Left renal pelvis (tissue), 4 donors: ENCODE measurements at places on chromosomes 7 and 10. TPM values are rescaled to one million over a fixed set of nuclear protein-coding genes. Genes with fewer than 3 reads are reported as not detected.

GRCh38 chr7:43351683-43352082 lies 231.2 kb upstream of the STK17A start:
- DNase-seq = no peak

LIPJ gene
- polyA plus RNA-seq = 0.43 TPM

DNA sequence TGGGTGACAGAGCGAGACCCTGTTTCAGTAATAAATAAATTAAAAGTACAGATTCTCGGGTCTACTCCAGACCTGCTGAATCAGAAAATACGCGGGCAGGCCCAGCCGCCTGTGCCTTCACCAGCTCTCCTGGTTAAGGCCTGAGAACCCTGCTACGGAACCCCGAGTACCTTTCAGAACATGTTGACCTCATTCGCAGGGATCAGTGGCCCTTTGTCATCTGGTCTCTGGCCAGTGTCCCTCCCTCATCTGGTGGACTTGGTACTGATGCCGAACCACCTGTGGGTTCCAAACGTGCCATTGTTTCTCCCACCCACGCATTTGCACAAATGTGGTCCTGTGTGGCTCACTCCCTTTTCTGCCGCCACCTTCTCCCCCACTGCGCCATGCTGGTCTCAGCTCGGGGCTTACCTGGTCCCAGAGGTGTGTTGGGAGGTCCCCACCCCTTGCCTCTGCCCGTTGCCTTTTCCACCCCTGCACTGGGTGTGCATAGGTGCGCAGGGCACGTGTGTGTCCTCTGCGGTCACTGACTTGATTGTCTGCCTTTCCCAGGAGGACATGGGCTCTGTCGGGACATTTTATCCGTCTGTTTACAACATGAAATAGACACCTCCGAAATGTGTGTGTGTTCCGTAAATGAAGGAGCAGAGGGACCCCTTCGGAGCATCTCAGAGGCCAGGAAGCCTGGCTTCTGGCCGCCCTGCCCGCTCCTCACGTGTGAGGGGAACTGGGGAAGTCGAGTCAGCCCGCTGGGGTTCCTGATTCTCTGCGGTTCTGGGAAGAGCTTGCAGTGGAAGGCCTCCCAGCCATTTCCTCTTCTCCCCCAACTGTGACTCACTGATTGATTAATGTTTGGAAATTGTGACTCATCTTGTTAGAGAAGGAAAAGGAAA lies 135.2 kb downstream of the CUX1 start:
- no peak for DNase-seq

DNA sequence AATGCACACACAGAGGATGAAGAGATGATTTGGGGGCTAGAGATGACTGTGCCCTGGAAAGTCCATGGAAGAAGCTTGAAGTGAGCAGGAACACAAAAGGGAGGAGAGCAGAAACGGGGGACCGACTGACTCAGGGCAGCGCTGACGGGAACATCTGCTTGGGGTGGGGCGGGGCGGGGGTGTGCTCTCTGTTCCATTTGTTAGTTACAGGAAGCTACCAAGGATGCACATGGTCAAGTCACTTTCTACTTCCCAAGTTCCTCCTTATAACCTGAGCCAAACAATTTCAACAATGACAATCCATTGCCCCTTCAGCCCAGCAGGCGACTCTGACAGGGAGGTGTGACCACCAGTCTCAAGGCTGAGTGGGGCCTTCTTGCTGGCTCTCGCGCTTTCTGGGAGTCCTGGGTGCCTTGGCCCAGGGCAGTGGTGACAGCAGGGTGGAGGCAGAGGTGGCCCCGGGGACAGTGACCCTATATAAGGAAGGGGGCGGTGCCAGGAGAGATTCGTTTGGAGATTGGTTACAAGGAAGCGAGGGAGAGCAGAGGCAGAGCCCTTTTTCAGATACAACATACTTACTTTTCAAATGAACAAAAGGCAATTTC lies 39.6 kb downstream of the CLEC2L start:
- DNase-seq = no peak

- no peak for DNase-seq
Measured at GRCh38 chr10:131891196-131891928, 9.4 kb upstream of the PPP2R2D start.

HTR5A gene
- not detected for polyA plus RNA-seq

GPR26 gene
- polyA plus RNA-seq = not detected

RHOBTB1 gene
- 71.0 TPM for polyA plus RNA-seq

ARPC1A gene
- polyA plus RNA-seq = 108 TPM

GRCh38 chr10:97701438-97702069 lies 12.0 kb upstream of the MARVELD1 start:
- no peak for DNase-seq

DNA sequence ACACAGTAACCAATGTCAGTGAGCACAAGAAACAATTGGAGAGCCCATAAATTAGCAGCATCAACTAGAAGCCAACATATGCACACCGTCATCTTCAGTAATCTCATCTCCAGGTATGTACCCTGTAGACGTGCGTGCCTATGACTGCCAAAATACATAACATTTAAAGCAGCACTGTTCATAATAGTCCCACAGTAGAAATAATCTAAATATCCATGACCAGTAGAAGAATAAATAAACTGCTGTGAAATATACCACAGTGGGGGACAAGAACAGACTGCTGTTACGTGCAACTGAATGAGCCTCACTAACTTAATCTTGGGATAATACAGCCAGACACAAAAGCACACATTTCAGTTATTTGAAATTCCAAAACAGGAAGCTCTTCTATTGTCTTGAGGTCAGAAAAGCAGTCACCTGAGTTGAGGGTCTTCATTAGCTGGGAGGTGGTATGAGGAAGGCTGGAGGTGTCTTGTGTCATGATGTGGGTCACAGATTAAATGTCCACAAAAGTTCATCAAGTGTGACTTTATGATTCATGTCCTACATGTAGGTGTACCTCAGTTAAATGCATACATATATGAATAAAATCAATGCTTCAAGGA lies 454.2 kb upstream of the AKR1E2 start:
- DNase-seq = no peak

DNA sequence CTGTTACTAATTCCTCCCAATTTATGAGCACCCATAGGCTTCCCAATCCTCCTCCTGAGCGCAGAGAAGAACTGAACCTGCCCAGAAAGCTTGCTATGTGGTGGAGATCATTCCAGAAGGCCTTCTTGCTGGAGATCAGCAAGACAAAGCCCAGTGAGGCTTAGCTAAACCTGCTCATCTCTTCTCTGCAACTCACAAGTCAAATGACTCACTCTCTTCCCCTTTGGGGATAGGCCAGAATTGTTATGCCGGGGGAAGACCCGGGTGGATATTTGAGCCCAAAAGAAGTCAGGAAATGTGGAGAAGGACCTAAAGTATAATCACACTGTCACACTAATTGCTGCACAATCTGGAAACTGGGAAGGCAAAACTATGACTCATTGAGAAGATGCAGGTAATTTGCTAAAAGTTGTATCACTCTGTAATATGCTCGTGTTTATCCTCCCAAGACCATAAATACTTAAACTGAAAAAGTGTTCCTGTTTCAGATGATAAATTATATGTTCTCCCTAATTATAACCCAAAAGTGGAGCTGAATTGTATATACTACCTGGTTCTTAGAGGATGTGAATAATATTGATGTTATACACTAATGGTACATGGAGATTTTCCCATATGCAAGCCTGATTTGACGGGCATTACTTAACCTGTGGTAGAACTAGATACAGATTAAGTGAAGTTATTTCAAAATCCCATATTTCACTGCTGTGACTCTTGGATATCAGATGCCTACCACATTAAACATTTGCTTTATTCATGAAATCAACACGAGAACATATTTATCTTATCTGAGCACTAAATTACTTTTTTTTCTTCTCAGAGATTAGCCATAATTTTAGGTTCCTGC lies 6.4 kb downstream of the NEBL start:
- no peak for DNase-seq

MSS51 gene
- 2.0 TPM for polyA plus RNA-seq

GRCh38 chr7:127594490-127594889 lies 954 bp downstream of the FSCN3 start:
- no peak for DNase-seq

DNA sequence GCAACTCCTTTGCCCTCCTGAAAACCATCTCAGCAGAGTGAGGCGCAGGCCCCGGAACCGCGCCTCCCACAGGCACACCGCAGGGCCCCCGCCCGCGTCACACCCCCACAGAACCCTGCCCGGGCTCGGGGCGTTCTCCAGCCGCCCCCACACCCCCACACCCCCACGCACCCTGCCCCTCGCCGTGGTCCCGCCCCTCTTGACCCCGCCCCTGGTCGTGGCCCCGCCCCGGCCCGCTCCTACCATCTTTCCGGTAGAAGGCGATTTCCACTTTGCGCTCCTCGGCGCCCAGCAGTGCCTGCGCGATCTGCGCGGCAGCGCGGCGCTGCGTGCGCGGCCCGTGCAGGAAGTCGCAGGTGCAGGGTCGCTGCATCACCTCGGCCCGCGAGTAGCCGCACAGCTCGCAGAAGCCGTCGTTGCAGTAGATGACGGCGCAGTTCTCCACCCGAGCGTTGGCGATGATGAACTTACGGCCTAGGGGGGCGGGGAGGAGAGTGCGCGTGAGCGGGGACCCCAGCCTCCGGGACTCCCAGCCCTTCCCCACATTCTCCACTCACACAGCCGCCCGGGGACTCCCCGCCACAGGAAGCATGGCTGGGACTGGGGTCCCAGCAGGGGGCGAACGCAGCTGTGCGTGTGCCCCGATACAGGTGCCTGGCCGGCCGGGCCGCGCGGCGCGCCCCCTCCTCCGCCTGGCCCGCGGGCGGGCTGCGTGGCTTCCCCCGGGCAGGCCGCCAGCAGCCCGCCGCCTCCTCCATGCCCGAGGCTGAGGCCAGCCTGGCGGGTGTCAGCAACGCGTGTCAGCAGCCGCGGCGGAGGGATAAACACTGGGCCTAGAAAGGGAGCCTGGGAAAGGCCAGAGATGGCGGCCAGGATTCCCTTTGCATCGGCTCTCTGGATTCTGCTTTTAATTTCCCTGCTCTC lies 3.4 kb downstream of the KCNH2 start:
- no peak for DNase-seq

FRAT2 gene
- polyA plus RNA-seq = 4.5 TPM

MRC1 gene
- polyA plus RNA-seq = 23.6 TPM

- DNase-seq = no peak
Measured at GRCh38 chr7:155166673-155167370, 96.7 kb downstream of the HTR5A start.

CFAP70 gene
- 11.8 TPM for polyA plus RNA-seq

GRCh38 chr10:30028738-30029030 lies 30.7 kb downstream of the JCAD start:
- no peak for DNase-seq

PSMA2 gene
- 139 TPM for polyA plus RNA-seq

DNA sequence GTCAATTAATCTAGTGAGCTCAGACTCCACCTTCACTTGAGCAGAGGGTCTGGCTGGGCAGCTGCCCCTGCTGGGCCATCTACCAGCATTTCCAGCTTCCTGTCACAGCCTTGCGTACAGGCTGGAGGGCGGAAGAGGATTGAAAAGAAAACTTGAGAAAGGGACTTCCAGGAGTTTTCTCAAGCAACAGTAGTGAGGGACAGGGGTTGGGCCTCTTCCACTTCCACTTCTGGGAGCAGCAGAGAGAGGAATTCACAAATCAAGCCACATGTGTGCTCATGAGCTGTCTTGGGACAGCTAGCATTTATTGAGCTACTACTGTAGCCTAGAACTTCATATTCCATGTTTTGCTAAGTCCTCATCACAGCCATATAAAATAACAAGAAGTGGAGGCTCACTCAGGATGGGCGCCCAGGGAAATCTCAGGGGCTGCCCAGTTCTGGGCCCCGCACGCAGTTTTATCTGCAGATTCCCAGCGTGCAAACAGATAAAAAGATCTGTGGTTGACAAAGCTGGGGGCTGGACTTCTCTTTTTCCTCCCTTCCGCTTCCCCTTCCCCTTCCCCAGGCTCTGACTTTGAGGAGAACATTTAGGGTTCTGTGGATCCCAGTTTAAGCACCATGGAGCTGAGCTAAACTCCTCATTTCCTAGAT lies 135.8 kb downstream of the RGS10 start:
- DNase-seq = no peak

- DNase-seq = no peak
Measured at GRCh38 chr7:120725376-120726039, 132.4 kb downstream of the TSPAN12 start.

DNA sequence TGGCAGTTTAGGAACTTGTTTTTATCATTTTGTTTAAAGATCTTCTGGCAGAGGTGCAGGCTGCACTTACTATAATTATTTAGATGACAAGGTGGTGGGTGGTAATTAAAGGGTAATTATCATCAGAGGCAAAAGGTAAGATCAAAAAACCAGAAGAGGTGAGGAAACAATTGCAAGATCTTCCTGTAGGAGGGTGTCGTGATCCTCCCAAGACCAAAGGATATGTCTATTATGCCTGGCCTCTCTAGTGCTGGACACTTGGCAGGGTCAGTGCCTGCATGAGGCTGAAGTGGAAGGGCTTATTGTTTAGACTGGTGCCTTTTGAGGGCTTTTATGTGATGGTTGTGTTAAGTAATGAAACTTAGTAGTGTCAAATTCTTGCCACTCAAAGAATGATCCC lies 1.8 kb upstream of the WAPL start:
- no peak for DNase-seq

NPY4R2 gene
- not detected for polyA plus RNA-seq

DNA sequence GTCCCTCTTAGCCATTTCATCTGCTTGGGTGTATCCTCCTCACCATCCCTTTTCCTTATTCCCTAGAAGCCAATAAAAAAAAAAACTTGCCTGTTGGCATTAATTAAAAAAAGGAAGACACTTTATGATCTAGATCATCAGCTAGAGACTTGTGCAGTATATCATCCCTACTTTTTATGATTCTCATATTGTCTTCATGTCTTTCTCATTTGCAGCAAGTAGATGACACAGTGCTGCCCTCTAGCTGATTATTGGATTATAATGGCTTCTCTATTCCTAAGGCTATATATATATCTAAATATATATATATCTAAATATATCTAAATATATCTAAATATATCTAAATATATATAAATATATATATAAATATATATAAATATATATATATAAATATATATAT lies 272.4 kb upstream of the LRGUK start:
- DNase-seq = no peak

- no peak for DNase-seq
Measured at GRCh38 chr10:72218726-72219125, 2.6 kb upstream of the ASCC1 start.

DNA sequence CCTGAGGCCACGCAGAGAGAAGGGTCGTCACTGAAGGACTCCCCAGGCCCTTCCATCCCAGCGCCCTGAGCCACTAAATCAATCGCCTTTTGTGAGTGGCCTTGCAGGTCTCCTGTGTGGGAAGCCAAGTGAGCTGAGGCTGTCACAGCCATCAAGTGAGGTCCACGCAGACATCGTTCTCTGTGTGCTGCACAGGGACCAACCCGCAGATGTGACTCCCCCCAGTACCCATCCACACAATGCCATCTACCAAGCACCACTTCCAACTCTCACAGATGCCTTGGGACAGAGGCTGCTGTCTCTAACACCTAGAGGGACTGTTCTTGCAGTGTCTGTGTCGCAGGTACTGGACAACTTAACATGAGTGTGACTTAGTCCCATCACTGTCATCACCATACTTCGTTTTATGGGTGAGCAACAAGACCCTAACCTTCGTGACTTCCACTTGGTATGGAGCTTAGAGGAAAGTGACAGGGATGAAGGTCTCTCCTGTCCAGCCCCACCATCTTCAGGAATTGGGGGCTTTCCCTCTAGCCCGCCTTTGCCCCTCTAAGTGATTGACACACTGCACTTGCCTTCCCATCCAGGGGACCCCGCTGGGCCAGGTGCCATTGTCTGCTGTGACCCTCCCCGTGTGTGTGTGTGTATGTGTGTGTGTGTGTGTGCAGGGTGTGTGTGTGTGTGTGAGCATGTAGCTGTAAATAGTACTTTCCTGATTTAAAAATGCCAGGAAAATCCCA lies 51.4 kb upstream of the TMEM72 start:
- no peak for DNase-seq

TSPAN12 gene
- polyA plus RNA-seq = 154 TPM

GJD4 gene
- polyA plus RNA-seq = not detected
